ENCODE measurements at places on chromosomes 6 and 20.

DNA sequence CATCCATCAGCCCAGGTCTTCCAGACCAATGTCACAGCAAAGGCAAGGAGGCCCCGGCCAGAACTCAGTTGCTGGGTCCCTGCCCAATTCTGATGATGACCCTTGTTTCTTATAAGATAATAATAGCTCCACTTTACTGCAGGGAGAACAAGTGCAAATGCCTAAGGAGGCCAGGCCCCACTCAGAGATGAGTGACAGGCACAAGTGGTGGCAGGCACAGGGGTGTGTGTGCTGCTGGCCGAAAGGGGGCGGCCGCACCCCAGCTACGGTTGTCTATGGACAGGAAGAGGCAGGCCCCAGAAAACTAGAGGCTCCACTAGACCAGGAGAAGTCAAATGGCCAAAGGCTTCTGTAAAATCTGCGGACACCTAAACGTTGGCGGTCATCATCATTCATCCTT lies 28.6 kb downstream of the GNAS-AS1 start:
- no peak for DNase-seq

GRCh38 chr6:111870051-111870741 lies 3.1 kb downstream of the FYN start:
- DNase-seq, result no peak

DNA sequence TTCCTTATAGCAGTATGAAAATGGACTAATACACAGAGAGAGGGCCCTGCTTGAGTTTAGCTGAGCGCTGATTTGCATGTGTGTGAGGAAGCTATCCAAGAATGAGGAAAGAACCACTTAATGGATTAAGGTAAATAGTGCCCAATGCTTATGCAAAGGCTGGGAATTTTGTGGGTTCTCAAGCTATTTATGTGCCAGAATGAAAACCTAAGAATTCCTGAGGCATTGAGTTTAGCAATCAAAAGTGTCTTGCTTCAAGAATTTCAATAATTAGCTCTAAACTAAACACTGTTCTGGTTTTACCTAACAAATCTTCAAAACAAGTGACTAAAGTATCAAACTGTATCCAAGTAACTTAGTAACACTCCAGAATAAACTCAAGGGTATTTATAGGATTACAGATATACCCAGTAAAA lies 7.0 kb upstream of the OR14J1 start:
- DNase-seq, result no peak

DNA sequence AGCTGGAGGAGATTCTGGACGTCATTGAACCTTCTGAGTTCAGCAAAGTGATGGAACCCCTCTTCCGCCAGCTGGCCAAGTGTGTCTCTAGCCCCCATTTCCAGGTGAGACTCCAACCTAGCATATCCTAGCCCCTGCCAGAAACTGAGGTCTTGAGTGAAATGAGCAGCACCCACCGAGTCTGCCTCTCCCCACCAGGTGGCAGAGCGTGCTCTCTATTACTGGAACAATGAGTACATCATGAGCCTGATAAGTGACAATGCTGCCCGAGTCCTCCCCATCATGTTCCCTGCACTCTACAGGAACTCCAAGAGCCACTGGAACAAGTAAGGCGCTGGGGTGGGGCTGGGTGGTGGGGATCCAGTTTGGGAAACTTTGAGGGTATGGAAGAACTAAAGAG lies 4.6 kb downstream of the MEA1 start:
- DNase-seq, result peak; percentile 39

GRCh38 chr20:4154958-4155411 lies 139.6 kb upstream of the RNF24 start:
- no peak for DNase-seq

GRCh38 chr6:15183979-15184378 lies 61.9 kb upstream of the JARID2 start:
- no peak for DNase-seq

- no peak for DNase-seq
Observed at GRCh38 chr6:167137881-167138280, 15.0 kb downstream of the CCR6 start.

DNA sequence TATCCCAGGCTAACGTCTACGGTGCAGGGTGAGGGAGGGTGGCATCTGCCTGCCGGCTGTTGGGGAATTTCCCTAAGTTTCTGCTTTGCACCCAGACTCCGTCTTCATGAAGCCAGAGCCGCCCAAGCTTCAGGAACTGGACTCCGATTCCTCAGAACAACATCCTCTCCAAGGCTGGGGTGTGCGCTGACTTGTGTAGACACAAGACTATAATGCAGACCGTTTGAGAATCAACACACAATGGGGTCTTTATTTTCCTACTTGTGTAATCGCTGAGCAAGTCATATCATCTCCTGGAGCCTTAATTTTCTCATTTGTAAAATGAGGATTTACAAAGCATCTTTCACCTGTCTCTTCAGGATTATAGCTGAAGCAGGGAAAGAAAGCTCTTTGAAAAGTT lies 160.5 kb upstream of the AGPAT4 start:
- no peak for DNase-seq

- no peak for DNase-seq
Observed at GRCh38 chr20:20520776-20521175, 152.9 kb downstream of the INSM1 start.

- no peak for DNase-seq
Observed at GRCh38 chr20:56929606-56930005, 300.5 kb downstream of the TFAP2C start.

GRCh38 chr20:9686866-9687265 lies 152.0 kb downstream of the PAK5 start:
- DNase-seq, result no peak

DNA sequence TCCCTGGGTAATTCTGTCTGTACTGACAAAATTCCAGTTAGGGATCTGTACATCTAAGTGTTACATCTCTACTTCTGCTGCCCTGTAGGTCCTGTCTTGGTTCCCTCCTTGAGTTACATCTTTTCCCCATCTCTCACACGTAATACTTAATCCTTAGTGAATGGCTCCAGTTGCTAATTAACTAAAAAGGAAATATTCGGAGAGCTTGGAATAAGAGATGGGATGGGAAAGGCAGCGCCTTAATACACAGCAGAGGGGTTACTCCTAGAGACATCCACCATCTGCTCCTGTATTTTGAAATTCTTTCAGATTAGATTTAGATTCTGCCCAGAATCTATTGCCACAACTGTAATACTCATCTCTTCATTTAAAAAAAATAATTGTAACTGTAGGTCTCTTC lies 384.0 kb downstream of the SAMD5 start:
- no peak for DNase-seq

- DNase-seq, result peak; percentile 36
Observed at GRCh38 chr20:57657535-57658446, 37.6 kb upstream of the ZBP1 start.

- DNase-seq, result no peak
Observed at GRCh38 chr6:21648475-21649050, 55.0 kb downstream of the SOX4 start.

GRCh38 chr20:6533351-6533750 lies 234.1 kb upstream of the BMP2 start:
- DNase-seq, result no peak

- no peak for DNase-seq
Observed at GRCh38 chr6:138500045-138500665, 861 bp upstream of the NHSL1 start.

GRCh38 chr6:44999066-44999465 lies 329.1 kb upstream of the RUNX2 start:
- no peak for DNase-seq

GRCh38 chr20:56467968-56468315 lies 485 bp upstream of the RTF2 start:
- no peak for DNase-seq

DNA sequence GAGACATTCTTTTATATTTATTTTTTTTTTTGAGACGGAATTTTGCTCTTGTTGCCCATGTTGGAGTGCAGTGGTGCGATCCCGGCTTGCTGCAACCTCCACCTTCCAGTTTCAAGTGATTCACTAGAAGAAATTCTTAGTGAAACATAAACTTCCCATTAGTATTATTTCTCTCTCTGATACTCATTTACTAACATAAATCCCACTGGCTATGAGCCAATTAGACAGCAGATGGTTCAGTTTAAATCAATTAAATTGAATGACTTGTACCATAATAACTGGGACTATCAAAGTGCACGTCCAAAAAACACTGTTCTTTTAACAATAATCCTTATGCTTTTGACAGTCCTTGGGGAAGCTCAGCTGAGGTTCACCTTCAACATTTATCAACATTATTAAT lies 111.2 kb upstream of the PTCHD4 start:
- no peak for DNase-seq

DNA sequence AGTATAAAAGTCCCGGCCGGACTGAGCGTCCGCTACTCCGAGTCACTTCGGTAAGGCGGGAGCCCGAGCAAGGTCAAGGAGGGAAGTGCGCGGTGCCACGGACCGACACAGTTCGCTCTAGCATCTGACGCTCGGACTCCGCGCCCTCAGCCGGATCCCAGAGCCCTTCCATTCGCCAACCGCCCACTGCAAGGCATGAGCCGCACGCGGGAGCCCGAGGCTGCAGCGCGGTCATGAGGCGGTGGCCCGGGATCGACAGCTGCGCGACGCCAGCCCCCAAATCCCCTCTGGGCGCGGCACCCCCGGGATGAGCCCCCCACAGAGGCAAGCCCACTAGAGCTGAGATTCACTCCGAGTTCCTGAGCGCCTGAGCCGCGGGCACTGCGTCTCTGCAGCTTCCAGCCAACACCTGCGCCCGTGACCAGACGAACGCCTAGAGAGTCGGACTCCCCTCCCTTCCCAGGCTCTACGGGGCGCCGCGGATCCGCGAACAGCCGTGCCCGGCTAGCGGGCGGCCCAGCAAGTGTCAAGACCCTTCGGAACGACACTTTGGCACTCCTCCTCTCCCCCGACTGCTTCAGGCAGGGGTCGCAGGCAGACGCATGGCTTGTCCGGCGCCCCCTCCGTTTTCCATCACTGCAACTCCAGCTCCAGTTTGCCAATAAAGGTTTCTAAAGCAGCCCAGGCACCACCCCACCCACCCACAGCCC lies 725 bp upstream of the ISM1 start:
- DNase-seq, result peak; percentile 25

- DNase-seq, result no peak
Observed at GRCh38 chr6:43873806-43874714, 104.0 kb downstream of the VEGFA start.

- DNase-seq, result no peak
Observed at GRCh38 chr20:50224052-50224451, 33.4 kb downstream of the CEBPB start.

DNA sequence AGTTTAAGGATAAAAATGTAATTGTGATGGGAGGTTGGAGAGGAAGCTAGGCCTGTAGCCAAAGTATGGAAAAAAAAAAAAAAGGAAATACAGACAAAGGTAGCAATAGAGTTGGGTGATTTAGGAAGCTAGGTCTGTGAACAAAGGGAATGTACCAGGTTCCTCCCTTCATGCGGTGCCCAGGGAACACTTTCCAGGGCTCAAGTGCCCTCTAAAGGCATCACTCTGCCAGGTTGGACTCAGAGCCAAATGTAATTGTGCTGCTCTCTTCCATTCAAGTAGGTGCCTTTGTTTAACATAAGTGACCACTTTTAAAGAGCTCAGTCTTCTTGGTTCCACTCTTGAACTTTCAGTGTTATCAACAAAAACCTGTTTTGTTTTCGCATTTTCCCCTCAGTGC lies 159.7 kb upstream of the AHI1 start:
- no peak for DNase-seq

DNA sequence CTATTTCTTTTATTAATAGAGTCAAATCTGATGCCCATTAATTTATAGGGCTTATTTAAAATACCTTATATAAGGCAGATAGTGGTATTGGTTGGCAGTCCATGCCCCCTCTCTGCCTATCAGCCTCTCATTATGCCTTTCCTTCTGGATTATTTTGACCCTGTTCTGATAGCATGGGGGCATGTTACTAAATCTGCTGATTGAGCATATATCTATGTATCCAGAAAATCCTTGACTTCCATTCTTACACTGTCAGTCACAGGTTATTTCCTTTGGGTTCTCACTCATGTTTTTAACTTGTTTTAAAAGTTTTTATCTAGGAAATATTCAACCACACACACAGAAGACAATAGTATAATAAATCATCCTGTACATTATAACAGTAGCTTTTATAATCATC lies 1184.9 kb downstream of the HACE1 start:
- DNase-seq, result no peak

DNA sequence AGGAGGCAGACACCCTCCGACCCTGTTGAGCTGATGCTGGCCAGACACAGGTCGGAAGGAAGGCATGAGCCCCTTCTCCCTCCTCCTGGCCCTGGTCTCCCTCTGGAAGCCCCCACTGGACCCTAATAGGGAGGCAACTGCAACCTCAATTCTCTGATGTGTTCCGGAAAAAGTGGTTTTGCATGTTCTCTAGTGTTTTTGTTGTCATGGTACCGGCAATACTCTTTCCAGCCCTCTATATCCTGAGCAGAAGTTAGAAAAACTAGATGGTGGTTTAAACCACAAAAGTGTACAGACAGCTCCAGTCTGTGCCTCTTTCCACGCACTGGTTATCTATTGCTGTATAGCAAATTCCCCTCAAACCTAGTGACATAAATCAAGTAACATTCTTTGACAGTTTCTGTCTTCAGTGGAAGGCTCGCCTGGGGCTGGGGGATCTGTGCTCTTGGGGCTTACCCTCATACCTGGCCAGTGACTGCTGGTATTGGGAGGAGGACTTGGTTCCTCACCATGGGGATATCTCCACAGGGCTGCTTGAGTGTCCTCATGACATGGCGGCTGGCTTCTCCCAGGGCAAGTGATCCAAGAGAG lies 37.0 kb downstream of the SYTL3 start:
- DNase-seq, result peak; percentile 92

DNA sequence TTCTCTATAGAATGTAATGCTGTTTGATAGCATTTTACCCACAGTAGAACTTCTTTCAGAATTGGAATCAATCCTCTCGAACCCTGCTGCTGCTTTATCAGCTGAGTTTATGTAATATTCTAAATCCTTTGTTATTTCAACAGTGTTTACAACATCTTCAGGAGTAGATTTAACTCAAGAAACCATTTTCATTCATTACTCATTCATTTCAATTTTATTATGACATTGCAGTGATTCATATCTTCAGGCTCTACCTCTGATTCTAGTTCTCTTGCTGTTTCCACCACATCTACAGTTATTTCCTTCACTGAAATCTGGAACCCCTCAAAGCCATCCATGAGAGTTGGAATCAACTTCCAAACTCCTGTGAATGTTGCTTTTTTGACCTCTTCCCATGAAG lies 93.7 kb downstream of the ZFAND3 start:
- no peak for DNase-seq

GRCh38 chr6:145963216-145964068 lies 716 bp downstream of the SHPRH start:
- peak; percentile 10 for DNase-seq

- peak; percentile 69 for DNase-seq
Observed at GRCh38 chr6:142845624-142846458, 99.1 kb downstream of the HIVEP2 start.

- no peak for DNase-seq
Observed at GRCh38 chr6:169933839-169934698, 182.6 kb downstream of the ERMARD start.

GRCh38 chr20:20549704-20550103 lies 162.7 kb downstream of the RALGAPA2 start:
- no peak for DNase-seq

GRCh38 chr6:41228616-41229015 lies 467 bp downstream of the TREML4 start:
- DNase-seq, result no peak

Measured in CD4-positive, alpha-beta T cell (primary cell).